Lung (tissue), 17 donors: ENCODE measurements at places on chromosomes 11 and 22. TPM values are rescaled to one million over a fixed set of nuclear protein-coding genes. Genes with fewer than 3 reads are reported as not detected.

GRCh38 chr22:45235851-45236342 is 4.8 kb downstream of the KIAA0930 start:
- no peaks in the 10 kb centered on the region for H3K4me1 ChIP-seq
- no peaks in the 10 kb centered on the region for H3K36me3 ChIP-seq
- H3K27me3 ChIP-seq = no peaks in the 10 kb centered on the region
- no peak overlapping the region for H3K4me3 ChIP-seq

GRCh38 chr11:6040874-6041273 is 10.3 kb upstream of the OR56A1 start:
- no peaks in the 10 kb centered on the region for H3K4me1 ChIP-seq
- no peak for DNase-seq
- no peaks in the 10 kb centered on the region for H3K36me3 ChIP-seq
- H3K27me3 ChIP-seq = no peaks in the 10 kb centered on the region
- H3K4me3 ChIP-seq = no peak overlapping the region
- H3K27ac ChIP-seq = no peak overlapping the region

DNA sequence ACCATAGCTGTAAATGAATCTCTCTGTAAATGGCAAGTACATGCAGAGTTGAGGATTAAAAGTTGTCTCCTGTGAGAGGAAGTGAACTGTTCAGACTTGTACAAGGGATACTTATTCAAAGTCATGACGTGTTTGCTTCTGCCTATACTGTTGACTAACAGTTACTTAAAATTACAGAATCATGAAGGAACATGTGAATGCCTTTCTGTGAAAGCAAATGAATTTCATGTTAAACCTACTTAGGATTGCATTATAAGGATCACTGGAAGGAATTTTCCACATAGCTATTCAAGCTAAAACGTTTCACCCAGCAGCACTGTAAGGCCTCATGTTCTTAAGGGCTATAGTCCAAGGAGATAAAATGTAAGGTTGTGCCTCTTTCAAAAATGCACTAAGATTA is 93.4 kb upstream of the BIRC3 start:
- no peak overlapping the region for H3K4me3 ChIP-seq
- peaks cover 4% of the 10 kb centered on the region for H3K4me1 ChIP-seq
- no peak overlapping the region for H3K27ac ChIP-seq
- H3K36me3 ChIP-seq = peaks cover 4% of the 10 kb centered on the region
- H3K27me3 ChIP-seq = no peaks in the 10 kb centered on the region

- DNase-seq = peak; percentile 91
- H3K4me3 ChIP-seq = no peak overlapping the region
- peaks cover 6% of the 10 kb centered on the region for H3K4me1 ChIP-seq
- H3K36me3 ChIP-seq = peaks cover 13% of the 10 kb centered on the region
Measured at GRCh38 chr22:39534591-39535356, 2.2 kb upstream of the RPS19BP1 start.

Gene DPP3
- total RNA-seq = 76.3 TPM

Gene ADAMTS15
- 22.9 TPM for total RNA-seq

Gene GLYATL2
- 1.2 TPM for total RNA-seq
